ENCODE measurements at places on chromosomes 7 and 10. TPM values are rescaled to one million over a fixed set of nuclear protein-coding genes. Genes with fewer than 3 reads are reported as not detected.

GRCh38 chr10:75398692-75399460 lies 2.7 kb downstream of the ZNF503 start:
- DNase-seq: no peak

- DNase-seq: no peak
These were observed 430.5 kb downstream of the MDFIC start for GRCh38 chr7:115352375-115352774.

- no peak for DNase-seq
These were observed 962 bp downstream of the ZKSCAN1 start for GRCh38 chr7:100016215-100016901.

The DPP6 gene
- 0.58 TPM for total RNA-seq

DNA sequence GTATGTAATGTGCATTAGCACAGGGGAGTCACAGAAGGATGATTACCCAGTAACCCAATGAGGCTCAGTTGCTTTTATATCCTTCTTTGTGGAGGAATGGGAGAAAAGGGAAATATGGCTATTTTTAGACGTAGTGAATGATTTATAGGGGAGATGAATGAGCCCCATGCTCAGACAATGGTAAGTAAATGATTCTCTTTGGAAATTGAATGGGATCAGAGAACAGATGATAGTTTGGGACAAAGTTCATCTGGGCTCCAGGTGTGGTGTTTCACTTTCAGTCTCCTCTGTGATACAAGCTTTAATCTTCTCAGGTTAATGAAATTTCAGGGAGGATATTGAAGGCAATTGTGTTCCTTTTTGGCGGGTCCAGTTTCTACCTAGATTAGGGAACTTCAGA lies 63.0 kb upstream of the MPP7 start:
- DNase-seq: no peak

The SLC13A1 gene
- not detected for total RNA-seq

- no peak for DNase-seq
These were observed 187.9 kb upstream of the MALRD1 start for GRCh38 chr10:18860631-18861240.
